ENCODE measurements at places on chromosomes 12 and 14.
A peak's percentile ranks its signal among the peaks of the same experiment; 100 is the strongest.

DNA sequence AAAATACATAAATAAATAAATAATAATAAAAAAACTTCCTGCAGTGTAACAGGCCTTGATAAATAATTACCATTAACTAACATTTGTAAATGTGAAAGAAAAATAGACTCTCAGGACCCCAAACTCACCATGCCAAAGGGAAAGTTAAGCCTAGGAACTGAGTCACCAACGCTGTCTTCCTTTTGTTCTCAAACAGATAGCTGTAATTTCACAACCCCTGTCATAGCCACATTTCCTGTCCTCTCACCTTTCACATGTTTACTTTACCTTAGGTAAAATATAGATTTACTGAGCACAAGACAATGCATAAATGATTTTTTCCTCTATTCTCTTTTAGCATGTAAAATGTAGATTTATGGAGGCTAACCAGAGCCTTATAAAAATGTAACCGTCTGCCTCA is 35.9 kb upstream of the CHST11 start:
- peak; percentile 13 for DNase-seq

- DNase-seq, result no peak
These were observed 89.8 kb downstream of the PDZRN4 start for GRCh38 chr12:41277946-41278267.

- no peak for DNase-seq
These were observed 246.6 kb downstream of the CHST11 start for GRCh38 chr12:104703372-104703771.

DNA sequence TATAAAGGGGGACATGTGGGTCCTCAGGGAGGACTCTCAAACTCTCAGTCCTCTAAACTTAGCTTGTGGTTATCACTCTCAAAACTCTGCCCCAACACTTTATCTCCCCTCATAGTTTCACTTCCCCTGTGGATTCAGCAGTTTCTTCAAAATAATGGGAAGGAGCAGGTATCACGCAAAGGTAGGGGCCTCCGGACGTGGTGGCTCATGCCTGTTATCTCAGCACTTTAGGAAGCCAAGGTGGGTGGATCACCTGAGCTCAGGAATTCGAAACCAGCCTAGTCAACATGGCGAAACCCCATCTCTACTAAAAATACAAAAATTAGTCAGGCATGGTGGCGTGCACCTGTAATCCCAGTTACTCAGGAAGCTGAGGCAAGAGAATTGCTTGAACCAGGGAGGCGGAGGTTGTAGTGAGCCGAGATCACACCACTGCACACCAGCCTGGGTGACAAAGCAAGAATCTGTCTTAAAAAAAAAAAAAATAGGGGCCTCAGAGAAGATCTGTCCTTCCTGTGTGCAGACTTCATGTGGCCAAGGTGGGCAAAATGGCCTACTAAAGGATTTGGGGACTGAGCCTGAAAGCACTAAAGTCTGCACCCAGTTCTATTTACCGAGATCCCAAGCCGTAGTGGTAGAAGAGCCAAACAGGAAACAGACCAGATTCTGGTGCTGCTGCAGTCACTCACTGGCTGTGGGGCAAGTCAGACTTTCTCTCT is 6.4 kb downstream of the ITGB7 start:
- no peak for DNase-seq

DNA sequence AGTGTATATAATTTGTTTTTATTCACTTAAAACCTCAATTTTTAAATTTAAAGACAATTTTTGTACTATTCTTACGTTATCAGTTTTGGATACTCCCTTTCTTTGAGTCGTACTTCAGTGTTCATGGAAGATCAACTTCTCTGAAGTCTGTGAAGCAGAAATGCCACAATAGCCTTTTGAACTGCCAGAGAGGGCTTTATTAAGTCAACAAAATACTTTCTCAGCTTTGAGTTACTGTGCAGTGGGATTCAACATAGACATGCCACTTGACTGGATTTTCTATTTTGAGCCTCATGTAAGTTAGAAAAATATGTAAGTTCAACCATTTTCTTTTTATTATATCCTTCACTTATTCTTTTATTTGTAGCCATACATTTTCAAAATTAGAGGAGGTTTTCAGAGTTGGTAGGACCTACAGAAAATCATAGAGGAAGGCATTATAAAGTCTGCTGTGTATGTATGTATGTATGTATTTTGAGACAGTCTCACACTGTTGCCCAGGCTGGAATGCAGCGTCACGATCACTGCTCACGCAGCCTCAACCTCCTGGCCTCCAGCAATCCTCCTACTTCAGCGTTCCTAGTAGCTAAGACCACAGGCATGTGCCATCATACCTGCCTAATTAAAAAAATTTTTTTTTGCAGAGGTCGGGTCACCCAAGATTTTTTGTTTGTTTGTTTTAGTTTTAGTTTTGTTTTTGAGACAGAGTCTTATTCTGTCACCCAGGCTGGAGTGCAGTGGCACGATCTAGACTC is 31.3 kb upstream of the BCAT1 start:
- no peak for DNase-seq

DNA sequence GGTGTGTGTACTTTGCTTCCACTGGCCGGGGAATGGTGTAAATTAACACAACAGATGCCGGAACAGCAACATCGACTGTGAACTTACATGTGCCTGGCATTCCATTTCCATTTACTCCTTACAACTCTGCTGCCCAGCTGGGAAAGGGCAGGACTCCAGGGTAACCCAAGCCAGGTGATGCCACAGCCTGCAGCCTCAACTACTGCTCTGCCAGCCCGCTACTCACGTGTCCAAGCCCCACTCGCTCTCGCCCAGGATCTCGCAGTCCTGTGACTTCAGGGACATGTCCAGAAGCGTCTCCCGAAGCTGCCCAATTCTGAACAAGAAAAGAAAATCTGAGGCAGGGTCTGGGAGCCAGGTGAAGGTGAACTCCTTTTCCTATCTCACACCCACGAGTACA is 10.7 kb downstream of the ABCD4 start:
- DNase-seq, result no peak

- no peak for DNase-seq
These were observed 467.6 kb downstream of the PRKD1 start for GRCh38 chr14:29459969-29460560.

GRCh38 chr12:110546339-110546738 is 36.8 kb downstream of the PPTC7 start:
- DNase-seq, result peak; percentile 71

DNA sequence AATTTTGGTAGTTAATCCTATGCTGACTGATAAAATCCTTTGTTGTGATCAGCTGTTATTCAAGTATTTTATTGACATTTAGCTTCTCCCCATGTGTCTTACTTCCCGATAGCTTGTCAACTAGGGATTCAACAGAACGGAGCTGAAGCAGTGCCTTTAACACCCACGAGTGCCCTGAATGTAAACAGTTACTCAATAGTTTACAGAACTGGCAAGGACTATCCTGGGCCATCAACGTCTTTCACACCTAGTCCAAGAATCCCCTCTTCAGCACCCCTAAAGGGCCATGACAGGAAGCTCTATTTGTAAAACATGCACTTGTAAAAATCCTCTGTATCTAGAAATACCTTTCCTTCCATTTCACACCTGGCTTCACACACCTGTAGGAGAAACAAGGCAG is 45.3 kb downstream of the SETD3 start:
- no peak for DNase-seq

DNA sequence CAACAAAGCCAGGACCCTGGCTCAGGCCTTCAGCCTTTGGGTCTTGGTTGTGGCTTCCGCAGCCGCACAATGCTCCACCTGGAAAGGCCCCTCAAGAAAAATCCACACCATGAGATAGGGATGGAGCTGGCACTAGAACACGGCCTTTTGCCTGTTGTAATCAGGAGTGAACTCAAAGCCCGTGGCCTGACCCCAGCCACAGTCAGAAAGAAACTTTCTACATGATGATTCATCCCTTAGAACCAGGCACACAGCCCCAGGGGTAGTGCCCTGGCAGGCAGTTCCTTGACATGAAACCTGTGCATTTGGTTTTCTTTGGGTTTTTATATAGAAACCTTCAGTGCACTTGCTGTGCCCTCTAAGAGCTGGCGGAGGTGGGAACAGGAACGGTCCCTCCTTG is 5.1 kb downstream of the CLMN start:
- DNase-seq, result peak; percentile 74

DNA sequence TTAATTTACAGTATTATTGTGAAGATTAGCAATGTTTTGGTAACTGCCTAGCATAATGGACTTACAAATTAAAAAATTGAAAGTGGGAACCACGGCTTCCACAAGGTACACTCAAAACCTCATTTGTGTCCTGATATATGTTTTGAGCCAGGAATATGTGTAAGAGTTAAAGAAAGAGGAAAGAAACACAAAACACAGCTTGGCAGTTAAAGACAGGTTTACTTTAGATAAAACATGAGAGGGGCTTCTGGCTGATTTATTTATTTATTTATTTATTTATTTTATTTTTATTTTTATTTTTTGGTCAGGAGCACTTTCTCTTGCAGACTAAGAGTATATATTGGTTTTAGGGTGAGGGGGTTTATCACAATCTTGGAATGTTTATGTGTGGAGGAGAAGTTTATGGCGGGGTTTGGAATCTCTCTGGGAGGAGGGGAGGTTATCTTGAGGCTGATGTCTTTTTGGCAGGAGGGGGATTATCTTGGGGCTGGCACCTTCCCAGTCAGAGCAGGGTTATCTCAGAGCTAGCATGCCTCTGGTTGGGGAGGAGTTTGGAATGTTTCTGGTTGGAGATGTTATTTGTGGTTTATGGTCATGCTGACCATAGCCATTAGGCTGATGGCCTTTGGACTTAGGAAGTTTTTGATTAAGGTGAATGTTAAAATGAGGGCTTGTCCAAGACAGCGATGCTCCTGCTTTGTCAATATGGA is 436.7 kb downstream of the DAD1 start:
- DNase-seq, result no peak

- DNase-seq, result no peak
These were observed 76.1 kb downstream of the CNTN1 start for GRCh38 chr12:40768125-40768864.

DNA sequence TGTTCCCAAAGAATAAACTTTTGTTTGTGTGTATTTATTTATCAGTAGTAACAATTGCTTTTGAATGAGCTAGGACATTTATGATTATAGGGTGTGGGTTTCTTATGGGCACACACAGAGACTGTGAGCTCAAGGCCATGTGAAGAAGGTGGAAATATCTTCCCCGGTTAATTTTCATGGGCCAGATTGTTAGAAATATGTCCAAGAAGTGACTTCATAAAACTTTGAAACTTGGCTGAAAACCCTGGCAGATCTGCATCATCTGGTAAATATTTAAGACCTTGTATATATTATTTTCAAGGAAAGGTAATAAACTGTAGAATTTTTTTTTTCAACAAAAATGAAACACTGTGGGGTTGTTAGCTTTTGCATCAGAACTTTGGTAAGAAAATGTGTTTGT is 53.5 kb upstream of the RNU6-8 start:
- no peak for DNase-seq

DNA sequence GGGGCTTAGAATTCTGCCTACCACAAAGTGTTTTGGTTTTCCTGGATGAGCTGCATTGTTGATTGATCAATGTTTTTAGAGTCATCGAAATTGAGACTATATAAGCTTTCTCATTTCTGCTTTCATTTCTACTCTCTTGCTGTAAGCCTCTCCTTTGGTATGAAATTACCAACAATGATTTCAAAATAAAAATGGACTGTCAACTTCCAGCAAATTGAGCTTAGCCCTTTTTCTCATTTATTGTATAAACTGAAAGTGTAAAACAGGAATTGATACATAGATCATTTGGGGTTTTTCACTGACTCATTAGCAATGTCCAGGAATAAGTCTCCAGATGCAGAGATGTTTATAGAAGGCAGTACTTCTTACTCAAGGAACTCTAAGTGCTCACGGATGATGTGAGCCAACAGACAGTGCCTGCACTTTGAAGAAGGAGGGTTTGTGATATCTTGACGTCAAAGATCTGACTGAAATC is 20.0 kb upstream of the PCNX1 start:
- peak; percentile 13 for DNase-seq

DNA sequence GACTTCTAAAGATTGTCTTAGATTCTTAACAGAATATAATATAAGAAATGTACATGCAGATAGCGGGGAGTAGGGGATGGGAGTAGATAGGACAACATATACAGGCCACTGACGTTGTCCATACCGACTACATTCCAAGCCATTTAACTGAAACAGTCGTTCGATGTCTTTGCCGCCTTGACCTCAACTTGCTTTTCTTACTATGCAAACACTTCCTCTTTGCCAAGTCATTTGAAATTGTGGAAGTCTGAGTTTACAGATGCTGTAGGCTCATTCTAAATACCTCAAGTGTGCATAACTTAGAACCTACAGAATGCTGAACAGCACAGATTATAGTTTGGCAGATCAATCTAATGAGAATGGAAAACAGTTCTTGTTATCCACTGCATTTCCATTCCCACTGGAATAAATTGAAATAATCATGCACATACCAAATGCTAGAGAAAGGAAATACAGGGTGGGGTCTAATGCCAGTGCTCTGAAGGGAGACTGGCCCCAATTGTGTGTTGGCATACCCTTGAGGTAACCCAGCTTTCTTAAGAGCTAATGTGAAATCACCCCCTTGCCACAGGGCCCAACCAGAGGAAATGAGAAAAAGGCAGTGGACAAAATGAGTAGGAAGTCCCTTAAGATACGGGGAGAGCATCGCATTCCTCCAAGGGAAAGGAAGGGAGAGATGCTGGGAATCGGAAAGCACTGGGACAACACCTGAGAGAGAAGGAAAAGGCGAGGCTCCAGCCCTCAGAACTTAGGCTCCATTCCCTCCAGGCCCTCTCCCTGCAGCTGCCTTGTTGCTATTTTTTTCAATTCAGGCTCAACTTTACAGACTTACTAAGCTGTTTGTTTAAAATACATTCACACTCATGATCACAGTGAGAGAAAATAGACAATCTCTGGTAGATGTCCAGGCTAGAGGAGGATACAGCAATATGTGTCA is 380.9 kb upstream of the TMTC1 start:
- DNase-seq, result no peak

- DNase-seq, result no peak
These were observed 14.4 kb upstream of the ATF1 start for GRCh38 chr12:50749459-50749882.

- no peak for DNase-seq
These were observed 231.2 kb upstream of the PLEKHG7 start for GRCh38 chr12:92471551-92471950.

DNA sequence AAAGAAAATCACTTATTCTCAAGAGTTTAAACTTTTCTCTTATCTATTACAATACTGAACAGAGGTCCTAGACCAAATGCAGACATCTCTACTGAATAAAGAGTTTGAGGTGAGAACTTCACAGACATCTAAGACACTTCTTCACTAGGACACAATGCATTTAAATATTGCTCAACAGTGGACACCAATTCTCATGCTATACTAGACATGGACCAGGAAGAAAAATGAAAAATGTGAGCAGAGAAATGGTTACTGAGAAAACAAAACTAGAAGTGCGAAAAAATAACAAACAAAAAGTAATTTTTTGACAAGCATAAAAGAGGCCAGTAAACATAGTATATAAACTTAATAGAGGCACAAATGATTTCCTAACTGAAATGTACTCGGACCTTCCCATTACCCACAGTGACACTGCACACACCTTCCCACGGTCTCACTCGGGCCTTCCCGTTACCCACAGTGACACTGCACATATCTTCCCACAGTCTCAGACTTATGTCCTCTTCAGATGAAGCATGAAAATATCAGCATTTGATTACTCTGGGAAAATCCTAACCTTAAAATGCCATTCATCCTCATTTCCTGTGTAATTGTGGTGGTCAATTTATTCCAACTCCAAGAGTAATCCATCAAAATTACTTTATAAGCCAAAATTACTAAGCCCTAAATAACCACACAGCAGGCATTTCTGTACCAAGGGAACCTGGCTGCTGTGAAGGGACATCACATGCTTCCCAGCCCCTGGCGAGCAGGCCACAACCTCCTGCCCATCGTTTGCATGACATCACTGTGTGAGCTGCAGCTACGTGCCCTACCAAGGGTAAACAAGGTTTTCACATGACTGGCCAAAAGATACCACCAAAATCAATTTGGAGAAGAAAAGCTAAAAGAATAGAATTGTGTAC is 6.4 kb downstream of the SLC15A4 start:
- DNase-seq, result peak; percentile 90
